AG08395 (cell line): ENCODE measurements at places on chromosomes 12 and 14.

DNA sequence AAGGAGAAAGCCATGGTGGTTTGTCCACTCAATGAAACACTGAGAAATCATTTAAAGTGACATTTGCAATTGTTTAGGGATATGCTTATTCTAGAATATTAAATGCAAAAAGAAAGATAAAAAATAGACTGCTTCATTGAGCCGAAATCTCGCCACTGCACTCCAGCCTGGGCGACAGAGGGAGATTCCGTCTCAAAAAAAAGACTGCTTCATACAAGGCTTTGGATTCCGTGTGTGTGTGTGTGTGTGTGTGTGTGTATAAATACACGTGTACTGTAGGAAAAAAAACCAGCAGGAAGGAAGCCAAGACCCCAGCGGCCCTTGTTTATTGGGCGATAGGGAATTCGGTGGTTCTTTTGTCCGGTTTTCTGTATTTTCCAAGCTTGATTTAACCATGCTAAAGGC, 3.2 kb upstream of the ZNF839 start:
- DNase-seq = no peak

- DNase-seq = no peak
Observed at GRCh38 chr14:88668448-88669116, 105.7 kb downstream of the ZC3H14 start.

DNA sequence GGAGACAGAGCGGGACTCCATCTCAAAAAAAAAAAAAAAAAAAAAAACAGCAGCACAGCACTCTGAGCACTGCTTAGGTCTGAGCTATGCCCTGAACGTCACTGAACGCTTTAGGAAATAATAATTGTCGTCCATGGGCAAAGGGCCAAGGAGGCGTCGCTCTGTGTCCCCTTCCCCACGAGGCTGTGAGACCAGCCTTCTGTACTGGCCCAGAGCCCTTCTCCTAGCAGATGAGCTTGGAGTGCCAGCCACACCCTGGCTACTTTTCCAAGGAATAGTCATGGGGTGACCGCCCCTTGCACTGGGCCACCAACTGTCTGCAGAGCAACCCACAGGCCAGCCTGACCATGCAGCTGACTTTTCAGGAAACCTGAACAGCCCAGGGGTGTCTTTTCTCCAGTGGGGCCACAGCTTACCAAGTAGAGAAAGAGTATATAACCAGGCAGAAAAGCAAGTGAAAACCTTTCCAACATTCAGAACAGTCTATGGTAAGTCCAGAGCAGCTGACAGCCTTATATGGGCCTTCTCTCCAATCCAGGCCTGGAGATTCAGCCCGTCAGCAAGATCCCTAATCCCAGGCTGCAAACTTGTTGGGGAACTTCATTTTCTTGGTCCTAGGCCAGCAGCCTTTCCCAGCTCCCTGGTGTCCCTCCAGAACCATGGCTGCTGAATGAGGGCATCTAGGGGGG, 28.5 kb downstream of the CD9 start:
- DNase-seq = no peak

DNA sequence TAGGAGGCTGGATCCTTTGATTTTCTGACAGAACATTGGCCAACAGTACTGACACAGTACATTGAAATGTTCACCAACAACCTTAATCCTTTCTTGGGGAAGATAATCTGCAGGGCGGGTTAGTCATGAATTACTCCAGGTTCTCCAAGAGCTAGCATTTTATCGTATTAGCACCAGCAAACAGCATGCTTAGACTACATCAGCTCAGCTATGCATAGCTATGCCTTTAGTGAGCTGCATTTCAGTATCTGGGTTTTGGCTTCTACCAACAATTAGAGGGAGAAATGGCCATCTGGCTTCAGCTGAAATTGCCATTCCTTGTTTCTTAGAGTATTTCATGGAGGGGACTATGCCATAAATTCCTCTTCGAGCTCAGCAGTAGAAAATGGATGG, 33.8 kb downstream of the SAMD4A start:
- DNase-seq = peak; percentile 63

DNA sequence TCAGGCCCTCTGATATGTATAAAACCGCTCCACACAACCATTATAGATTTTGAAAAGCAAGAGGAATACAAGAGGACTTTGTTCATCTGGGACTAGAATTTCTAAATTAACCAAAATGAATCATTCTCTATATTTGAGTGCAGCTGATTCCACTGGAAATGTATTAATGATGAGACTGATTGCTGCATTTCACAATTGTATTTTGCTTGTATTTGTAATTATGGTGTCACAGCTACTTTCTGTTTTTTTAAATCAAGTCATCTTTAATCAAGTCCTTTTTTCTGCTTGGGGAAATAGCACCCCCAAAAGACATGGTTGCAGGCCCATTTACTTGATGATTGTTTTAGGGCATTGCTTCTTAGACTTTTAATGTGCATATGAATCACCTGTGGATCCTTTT, 162.4 kb downstream of the KICS2 start:
- no peak for DNase-seq

DNA sequence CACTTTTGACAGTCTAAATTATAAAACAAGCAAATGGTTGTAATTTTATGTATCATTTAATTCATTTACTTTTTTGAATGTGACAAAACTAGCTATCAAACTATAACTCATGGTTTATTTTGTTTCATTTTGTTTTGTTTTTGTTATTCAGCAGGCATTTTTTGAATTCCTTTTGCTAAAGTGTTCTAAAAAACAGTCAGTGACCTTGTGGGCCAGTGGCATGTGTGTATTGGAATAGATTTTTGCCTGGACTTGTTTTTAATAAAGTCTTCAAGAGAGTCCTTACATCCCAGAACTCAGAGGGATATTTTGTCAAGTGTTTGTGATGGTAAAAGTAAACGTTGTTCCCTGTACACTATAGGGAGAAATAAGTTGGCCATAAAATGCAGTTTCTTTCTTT, 369.7 kb upstream of the SYT1 start:
- DNase-seq = peak; percentile 20

- DNase-seq = peak; percentile 18
Observed at GRCh38 chr12:107126796-107127481, 33.6 kb upstream of the CRY1 start.

GRCh38 chr14:69532561-69533340, 41.9 kb downstream of the CCDC177 start:
- DNase-seq = no peak

DNA sequence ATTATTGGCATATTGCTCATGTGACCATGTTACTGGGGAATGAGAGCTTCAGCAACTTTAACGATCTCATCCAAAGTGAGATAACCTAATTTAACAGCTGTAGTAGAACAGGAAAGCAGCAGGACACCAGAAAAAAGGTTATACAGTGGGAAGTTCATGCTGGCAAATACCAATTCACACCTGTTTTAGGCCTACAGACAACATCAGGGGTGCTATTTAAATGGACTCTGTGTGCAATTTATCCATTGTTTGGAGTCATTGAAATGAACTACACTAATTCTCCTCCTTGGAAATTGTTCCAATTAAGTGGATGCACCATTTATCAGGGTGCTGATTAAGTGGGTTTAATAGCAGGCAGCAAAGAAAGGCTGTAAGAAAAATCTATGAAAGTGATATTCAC, 424.4 kb upstream of the LMO3 start:
- DNase-seq = no peak

- DNase-seq = no peak
Observed at GRCh38 chr12:49540229-49541139, 1.7 kb downstream of the KCNH3 start.

GRCh38 chr12:28235015-28235414, 44.8 kb downstream of the CCDC91 start:
- no peak for DNase-seq
